Stimulated activated CD4-positive, alpha-beta T cell treated with anti-CD3 and anti-CD28 coated beads, Interleukin-1b, Interleukin-23, amount 100 ng/mL, for 4 hours (primary cell): ENCODE measurements at places on chromosomes 1 and 21.

GRCh38 chr1:15128520-15129313 is 24.8 kb upstream of the TMEM51 start:
- DNase-seq: peak; percentile 68

DNA sequence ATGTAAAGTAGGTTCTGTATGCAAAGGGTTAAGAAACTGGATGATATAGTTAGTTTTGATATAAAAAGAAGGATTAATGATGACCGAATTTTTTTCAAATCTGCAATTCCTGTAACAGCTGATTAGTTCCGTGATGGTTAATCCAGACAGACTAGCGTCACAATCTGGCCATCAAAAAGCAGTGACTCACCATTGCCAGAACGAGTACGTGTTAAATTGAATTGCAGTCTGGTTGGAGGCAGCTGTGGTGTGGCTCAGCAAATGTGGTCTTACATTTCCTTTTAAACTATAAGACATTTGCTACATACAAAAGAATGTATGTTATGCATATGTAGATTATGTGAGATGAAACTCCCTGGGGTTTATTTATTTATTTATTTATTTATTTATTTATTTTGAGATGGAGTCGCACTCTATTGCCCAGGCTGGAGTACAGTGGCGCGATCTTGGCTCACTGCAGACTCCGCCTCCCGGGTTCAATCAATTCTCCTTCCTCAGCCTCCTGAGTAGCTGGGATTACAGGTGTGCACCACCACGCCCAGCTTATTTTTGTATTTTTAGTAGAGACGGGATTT is 139.8 kb downstream of the RYR2 start:
- no peak for DNase-seq

DNA sequence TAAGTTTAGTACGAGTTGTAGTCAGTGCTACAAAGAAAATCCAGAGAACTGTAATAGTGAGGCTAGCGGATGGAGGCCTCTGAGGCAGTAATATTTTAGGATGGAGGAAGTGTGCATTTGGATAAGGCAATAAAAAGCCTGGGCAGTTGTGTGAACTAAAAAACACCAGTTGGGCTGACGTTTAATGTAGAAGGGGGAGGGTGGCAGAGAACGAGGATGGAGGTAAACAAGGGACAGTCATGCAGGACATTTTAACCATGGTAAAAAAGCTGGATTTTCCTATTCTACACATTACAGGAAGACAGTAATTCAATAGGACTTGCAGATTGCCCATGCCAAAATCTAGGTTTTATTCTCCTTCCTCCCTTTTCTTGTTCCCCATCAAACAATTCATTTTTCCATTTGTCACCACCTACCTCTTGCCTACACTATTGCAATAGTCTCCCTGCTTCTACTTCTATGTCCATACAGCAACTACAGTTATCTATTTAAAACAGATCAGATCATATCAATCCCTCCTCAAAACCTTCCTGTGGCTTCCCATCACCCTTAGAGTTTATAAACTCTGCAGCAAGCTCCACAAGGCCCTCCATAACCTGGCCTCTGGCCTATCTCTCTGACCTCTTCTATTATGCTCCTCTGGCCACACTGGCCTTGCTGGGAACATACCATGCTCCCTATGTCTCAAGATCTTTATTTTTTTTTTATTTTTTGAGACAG is 27.7 kb downstream of the ERO1B start:
- DNase-seq: no peak

- DNase-seq: no peak
Measured at GRCh38 chr1:119550381-119550780, 43.4 kb downstream of the HSD3B1 start.

DNA sequence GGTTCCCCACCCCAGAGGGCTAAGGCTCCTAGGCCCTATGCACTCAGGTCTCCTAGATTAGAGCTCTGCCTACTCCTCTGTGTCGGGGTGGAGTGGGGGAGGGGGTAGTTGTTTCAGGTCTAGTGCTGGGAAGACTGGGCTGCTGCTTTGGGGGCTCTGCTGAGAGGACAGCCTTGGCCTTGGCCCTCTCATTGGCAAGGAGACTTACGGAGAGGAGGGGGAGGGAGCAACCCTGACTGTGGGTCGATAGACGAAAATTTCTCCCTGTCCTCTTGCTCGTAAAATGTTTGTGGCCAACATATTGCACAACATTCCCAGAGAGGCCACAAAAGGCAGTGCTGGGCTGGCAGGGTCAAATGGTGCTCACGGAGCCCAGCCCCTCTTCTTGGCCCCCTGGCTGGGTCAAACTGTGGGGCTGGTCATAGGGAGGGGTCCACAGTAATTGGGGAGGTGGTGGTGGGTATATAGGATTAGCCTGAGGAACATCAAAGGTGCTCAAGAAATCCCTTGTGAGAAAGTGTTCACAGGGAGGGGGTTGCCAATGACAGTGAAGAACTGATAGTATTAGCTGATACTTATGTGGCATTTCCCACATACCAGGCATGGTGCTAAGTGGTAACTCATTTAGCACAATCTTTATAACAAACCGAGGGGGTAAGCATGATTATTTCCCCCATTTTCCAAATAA is 8.5 kb upstream of the DMBX1 start:
- DNase-seq: no peak

DNA sequence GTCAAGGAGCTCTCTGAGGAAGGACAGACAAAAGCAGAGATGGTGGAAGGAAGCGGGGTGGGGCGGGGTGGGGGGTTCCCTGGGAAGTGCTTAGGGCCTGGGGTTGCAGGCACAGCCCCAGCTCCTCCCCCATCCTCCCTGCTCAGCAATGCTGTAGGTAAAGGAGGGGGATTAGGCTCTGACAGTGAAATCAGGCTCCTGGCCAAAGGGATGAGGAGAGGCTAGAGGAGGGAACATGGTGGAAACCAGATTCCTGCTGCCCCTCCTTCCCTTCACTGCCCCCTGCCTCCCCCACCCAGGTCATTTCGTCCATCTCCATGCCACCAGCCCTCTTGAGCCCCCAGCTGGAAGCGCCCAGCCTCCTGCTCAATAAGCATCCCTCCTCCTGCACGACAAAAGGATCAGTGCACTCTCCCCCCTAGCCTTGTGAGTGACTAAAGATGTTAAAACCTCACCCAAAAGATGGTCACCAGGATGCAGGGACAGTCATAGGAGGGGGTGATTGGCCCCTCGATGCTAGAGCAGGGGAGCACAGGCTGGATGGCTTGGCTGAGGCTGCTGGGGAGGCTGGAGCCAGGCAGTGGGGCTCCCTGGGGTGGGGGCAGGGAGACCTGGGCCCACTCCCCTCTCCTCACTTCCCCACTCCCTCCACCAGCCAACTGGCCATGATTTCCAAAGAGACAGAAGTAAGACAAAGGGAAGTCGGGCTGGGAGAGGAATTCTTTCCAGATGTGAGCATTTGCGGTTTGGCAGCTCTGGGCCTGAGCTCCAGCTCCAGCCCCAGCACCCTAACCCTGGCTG is 2.2 kb upstream of the CRABP2 start:
- no peak for DNase-seq

DNA sequence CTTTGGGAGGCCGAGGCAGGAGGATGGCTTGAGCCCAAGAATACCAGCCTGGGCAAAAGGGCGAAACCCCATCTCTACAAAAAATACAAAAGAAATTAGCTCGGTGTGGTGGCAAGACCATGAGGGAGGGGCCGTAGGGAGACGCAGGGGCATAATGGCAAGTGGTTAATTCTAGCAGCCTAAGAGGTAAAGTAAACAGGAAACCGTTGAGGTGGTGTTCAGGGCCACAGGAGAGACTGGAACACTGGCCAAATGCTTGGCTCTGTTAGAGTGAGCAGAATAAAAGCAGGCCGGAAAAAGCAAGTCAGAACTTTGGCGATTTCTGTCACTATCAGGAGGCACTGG is 89.2 kb downstream of the RIPK4 start:
- DNase-seq: no peak

- no peak for DNase-seq
Measured at GRCh38 chr1:167387251-167387910, 130.9 kb downstream of the CD247 start.

GRCh38 chr1:234543442-234544086 is 64.6 kb upstream of the TARBP1 start:
- no peak for DNase-seq

- no peak for DNase-seq
Measured at GRCh38 chr1:241531195-241532161, 700 bp upstream of the KMO start.

GRCh38 chr21:33968080-33968994 is 52.7 kb upstream of the ATP5PO start:
- no peak for DNase-seq

- DNase-seq: no peak
Measured at GRCh38 chr21:42453224-42453985, 42.6 kb downstream of the RSPH1 start.

- DNase-seq: no peak
Measured at GRCh38 chr1:183898001-183898396, 93.1 kb downstream of the RGL1 start.

- no peak for DNase-seq
Measured at GRCh38 chr1:216332462-216332861, 90.8 kb downstream of the USH2A start.

- peak; percentile 11 for DNase-seq
Measured at GRCh38 chr1:160522622-160523345, at the start of gene SLAMF6. Gene SLAMF6 (minus strand): TSS chr1:160523255. CDS start chr1:160523192, 63 bp downstream.

DNA sequence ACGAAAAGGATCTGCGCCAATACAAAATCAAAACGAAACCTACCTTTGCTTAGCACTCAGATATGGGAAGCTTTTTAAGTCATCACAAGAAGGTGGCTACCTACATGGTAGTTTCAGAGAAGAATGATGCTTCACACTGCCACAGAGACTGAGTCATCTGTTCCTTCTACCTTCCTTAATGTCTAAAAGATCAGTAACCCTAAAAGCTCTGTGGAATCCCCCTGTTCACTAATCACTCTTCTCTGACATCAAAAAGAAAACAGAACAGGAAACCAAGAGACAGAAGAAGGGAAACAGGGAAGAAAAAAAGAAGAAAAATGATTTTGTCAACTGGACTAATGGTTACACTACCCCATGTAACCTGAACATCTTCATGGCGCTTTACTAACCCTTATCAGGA is 177.2 kb downstream of the SMYD3 start:
- no peak for DNase-seq

- DNase-seq: no peak
Measured at GRCh38 chr21:35046880-35047229, 2.2 kb downstream of the RUNX1 start.

GRCh38 chr1:157292809-157293564 is 154.8 kb upstream of the ETV3 start:
- DNase-seq: no peak

GRCh38 chr1:14138135-14138506 is 438.1 kb downstream of the PRDM2 start:
- DNase-seq: no peak

DNA sequence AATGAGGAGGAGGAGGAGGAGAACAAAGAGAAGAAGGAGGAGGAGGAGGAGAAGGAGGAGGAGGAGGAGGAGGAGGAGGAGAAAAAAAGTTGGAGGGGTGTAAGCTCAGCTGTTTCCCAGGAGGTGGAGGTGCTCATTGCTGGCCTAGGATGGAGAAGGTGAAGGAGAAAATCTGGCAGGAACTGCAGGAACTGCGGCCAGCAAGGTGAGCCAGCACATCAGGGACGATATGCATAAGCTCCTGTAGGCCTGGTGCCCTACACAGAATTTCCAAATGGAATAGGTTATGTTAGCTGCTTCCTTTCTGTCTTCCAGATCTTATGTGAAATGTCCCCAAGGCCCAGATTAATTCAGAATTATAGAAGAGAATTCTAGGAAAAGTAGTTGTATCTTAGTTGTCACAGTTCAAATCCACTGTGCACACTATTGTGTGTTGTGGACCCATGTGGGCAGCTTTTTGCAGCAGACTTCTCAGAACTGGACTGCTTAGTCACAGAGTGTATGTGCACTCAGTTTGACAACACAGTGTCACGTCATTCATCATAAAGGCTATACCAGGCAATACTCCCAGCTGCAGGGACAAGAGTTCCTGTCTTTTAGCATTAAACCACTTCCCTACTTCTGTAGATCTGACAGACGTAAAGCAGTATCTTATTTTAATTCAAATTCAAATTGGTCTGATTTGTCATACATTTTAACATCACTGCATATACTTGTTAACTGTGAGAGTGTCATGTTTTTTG is 303.7 kb downstream of the HLX start:
- no peak for DNase-seq

DNA sequence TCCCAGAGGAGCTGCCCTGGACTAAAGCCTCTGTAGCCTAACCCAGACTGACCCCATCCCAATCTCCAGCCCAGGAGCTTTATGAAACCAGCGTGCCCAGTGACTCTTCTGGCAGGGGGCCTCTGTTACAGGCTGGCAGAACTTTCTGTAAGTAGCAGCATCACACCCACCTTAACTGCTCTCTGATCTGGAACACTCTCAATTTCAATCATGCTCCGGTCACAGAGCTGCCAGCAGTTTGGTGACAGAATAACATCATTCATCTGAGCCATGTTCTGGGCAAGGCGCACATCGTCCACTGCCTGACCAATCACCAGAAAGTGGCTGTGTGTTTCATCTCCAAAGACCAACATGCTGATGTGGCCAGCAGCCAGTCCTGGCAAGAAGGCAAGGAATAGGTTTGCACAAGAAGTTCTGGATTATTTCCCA is 14.7 kb downstream of the ADCY10 start:
- DNase-seq: no peak

DNA sequence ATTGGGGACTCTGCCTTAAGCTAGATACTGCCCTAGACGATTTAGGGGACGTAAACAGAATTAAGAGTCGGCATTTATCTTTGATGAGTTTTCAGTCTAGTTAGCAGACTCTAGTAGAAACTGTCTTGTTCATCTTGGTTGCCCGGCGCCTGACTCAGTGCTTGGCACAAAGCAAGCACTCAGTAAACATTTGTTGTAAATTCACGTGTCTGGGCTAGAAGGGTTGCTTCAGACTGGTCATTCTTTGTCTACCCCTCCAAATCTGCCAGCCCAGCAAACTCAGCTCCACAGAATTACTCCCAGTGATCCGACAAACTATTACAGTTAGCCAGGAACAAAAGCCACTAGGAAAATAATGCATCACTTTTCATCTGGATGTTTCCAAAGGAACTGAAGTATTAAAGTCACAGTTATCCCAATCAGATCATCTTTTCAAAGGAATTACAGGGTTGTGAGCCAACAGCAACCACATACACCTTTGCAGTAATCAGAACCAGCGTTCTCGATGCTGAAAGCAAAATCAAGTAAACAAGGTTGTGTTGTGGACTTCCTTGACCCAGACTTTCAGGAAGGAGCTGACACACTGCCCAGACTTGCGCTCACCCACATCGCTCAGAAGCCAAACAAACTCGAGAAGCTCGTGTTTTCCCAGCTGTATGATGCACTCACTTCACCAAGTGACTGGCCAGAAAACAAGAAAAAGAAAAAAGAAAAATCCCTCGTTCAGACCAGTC is 66.5 kb upstream of the GADD45A start:
- no peak for DNase-seq

- DNase-seq: no peak
Measured at GRCh38 chr1:2378956-2379732, 12.2 kb downstream of the MORN1 start.

- no peak for DNase-seq
Measured at GRCh38 chr1:22753481-22753971, 42.9 kb downstream of the EPHB2 start.

DNA sequence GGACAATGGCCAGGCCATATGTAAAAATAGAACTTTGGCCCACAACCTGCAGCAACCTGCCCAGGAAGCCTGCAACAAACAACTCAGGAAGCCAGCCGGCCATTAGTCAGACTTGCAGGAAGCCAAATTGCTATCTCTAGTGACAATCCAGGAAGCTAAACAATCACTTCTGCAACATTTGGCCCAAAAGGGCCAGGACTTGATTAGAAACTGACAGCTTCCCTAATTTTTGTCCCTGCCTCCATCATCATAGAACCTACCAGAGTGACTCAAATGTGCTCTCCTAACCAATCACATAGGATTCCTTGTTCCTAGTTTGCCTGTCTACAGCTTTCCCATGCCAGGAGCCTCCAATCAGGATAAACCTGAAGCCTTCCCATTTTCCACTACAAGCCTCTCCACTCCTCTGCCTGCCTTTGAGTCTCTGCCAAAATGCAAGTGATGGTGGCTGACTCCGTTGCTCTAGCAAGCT is 639.3 kb downstream of the PTPRU start:
- DNase-seq: no peak
